T-cell (primary cell): ENCODE measurements at places on chromosomes 4 and X. TPM values are rescaled to one million over a fixed set of nuclear protein-coding genes. Genes with fewer than 3 reads are reported as not detected.

NAP1L3 gene
- total RNA-seq = 6.0 TPM

FGF2 gene
- not detected for total RNA-seq

GRPR gene
- total RNA-seq = not detected

MAGEA1 gene
- total RNA-seq = not detected

GABRE gene
- total RNA-seq = 0.58 TPM

LYAR gene
- total RNA-seq = 45.5 TPM

DRD5 gene
- total RNA-seq = not detected

PITX2 gene
- not detected for total RNA-seq

JCHAIN gene
- total RNA-seq = 6.9 TPM

PPP3CA gene
- total RNA-seq = 28.2 TPM

FAM9B gene
- not detected for total RNA-seq

ARR3 gene
- not detected for total RNA-seq

PRSS48 gene
- total RNA-seq = not detected

MTTP gene
- 0.75 TPM for total RNA-seq

SHROOM2 gene
- total RNA-seq = 0.03 TPM

PRRG3 gene
- not detected for total RNA-seq

SLC6A14 gene
- total RNA-seq = 0.06 TPM

CTAG1B gene
- total RNA-seq = not detected

ADH1A gene
- total RNA-seq = not detected

EXOC1L gene
- total RNA-seq = not detected

FAAH2 gene
- 14.4 TPM for total RNA-seq

ZCCHC12 gene
- total RNA-seq = not detected

UCP1 gene
- not detected for total RNA-seq

SLC9B2 gene
- 19.9 TPM for total RNA-seq

ACE2 gene
- total RNA-seq = not detected

TMPRSS11E gene
- total RNA-seq = not detected

VCX2 gene
- total RNA-seq = not detected

RNF175 gene
- total RNA-seq = 5.4 TPM

VGLL1 gene
- not detected for total RNA-seq

SRPX gene
- 0.13 TPM for total RNA-seq

MAGEB16 gene
- not detected for total RNA-seq

ATP2B3 gene
- total RNA-seq = not detected

IGBP1 gene
- 59.1 TPM for total RNA-seq

CXCL1 gene
- not detected for total RNA-seq

ARHGAP10 gene
- 7.7 TPM for total RNA-seq

PPM1K gene
- 87.5 TPM for total RNA-seq

PHEX gene
- 0.18 TPM for total RNA-seq

ARX gene
- total RNA-seq = not detected

GPR50 gene
- not detected for total RNA-seq

MMGT1 gene
- total RNA-seq = 23.5 TPM

ARHGAP24 gene
- total RNA-seq = 1.8 TPM
